Heart left ventricle (tissue), 16 donors: ENCODE measurements at places on chromosomes 11 and 22.
A peak's percentile ranks its signal among the peaks of the same experiment; 100 is the strongest.

- no peak for DNase-seq
These were observed 18.1 kb downstream of the JHY start for GRCh38 chr11:122900587-122901202.

- no peak for DNase-seq
These were observed 5.2 kb downstream of the MLC1 start for GRCh38 chr22:50080077-50080465.

DNA sequence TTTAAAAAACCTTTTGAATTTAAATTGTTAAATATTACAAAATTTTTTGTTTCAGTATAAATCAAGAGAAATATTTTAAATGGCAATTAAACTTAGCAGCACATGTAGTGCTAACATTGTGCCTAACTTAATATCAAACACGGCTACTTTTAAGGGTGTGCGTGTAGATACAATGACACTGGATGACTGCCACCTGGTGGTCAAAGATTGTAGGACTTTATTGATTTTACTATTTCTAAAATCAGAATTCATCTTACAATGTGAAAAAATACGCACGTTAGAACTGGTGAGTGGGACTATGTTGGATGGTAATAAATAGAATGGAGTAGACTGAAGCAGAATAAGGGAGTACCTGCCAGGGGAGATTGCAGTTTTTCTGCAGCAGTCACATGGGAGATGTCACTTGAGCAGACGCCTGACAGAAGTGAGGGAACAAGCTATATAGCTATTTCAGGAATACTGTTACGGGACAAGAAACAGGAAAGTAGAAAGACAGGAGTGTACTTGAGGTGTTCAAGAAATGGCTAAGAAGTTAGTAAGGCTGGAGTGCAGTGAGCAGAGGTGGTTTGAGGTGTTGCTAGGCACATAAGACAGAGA is 52.9 kb downstream of the UVRAG start:
- no peak for DNase-seq

GRCh38 chr22:19887256-19887985 is 32.7 kb upstream of the GNB1L start:
- DNase-seq = no peak

DNA sequence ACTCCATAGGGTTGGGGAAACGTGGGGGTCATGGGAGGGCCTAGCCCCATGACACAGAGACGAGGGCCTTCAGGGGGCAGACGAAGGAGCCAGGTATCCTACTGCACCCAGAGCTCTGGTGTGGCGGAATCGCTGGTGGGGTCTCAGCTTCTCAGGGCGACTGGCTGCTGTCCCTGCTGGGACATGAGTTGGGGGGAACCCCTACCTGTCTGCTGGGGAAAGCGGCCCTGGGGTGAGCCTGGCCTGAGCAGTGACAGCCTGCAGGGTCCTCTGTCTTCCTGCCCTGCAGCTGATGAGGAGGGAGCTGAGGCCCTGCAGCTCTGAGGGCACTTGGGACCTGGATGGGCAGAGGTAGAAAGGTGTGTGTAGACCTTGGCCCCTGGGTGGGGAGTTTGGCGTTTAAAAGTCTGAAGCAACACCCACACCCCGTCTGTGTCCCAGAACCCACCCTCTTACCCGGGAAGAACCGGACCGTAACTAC is 33.6 kb upstream of the GRAMD4 start:
- DNase-seq = no peak

DNA sequence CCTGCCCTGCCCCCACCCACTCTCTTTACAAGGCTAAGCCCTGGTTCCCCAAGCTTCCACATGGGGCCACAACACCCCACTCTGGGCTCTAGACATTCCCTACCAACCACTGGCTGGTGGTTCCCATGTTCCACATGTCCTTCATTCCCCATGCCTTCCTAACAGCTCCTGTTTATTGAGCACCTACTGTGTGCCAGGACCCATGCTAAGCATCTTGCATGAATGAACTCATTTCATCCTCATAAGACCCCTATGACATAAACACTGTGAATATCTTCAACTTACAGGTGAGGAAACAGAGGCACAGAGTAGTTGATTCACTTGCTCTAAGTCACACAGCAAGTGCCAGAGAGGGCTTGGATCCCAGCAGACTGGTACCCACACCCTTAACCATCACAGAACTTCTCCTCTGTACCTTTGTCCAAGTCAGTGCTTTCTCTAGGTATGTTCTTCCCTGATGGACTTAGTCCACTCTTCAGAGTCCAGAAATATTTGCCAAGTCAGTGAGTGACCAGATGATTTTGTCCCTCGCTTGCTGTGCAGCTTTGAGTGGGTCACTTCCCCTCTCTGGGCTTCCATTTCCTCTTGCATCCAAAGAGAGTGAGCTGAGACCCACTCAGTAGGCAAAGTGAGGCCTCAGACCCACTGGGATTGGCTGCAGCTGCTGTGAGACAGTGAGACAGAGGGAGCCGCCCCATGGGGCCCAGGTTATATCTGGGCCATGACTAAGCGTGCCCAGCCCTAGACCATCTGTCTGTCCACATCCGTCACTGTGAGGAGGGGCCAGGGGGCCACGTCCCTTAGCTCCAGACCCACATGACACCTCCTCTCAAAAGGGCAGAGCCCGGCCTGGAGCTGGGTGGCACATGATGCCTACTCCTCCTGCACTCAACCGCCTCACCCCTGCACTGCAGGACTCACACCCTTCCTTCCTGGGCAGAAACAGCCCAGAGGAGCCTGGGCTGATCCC is 132.4 kb downstream of the MN1 start:
- peak; percentile 94 for DNase-seq

DNA sequence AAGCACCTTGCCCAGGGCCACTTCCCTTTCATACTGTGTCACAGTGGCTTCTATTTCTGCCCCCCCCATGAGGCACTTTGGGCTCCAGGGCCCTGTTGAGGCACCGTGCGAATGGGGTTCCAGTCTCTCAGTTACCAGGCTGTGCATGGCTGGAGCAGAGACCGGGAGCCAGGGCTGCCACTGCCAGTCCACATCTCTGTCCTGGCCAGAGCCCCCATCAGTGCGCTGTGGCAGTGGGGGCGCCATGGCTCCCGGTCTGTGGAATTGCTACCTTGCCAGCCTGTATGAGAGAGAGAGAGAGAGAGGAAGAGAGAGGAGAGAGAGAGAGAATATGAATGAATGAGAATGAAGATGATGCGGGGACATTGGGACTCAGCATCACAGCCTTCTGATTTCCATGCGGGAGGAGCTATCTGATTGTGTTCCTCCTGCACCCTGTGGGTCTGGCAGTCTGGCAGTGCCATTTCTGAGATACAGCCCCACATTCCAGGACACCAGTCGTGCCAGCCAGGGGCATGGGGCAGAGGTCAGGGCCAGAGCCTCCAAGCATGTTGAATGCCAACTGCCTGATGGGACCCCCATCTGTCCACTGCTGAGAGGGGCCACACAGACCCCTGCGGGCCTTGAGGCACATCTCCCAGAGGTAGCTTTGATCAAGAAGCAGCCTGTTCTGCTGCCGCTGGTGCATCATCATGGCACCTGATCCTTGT is 279.8 kb downstream of the TBC1D22A start:
- DNase-seq = no peak

- DNase-seq = no peak
These were observed 147.4 kb upstream of the ZC3H12C start for GRCh38 chr11:109945626-109946321.
